Astrocyte of the spinal cord (primary cell): ENCODE measurements at places on chromosomes 7 and 10.

DNA sequence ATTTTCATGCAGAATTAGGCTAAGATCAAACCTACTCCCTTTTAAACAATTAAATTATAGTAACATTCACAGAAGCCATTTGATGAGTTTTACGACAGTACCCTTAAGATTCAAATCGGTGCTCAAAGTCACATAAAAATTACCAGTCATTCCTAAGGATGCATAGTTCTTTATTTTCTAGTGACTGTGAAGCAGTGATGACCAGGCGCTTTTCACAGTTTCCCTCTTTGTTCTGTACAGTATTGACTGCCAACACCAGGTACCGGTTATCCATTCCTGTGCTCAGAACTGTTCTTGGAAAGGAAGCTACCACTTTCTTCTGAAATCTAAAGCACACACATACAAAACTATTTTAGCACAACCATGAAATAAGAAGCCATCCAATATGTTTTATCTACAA lies 1.9 kb downstream of the DNA2 start:
- DNase-seq: no peak

DNA sequence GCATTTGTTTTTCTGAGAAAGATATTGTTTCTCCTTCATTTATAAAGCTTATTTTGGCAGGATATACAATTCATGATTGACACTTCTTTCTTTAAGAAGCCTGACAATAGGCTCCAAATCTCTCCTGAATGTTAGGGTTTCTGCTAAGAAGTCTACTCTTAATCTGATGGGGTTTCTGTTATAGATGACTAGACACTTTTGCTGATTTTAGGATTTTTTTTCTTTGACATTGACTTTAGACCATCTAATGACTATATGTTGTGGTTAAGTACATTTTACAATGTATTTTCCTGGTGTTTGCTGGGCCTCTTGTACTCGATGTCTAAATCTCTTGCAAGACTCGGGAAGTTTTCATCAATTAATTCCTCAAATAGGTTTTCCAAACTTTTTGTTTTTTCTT lies 321.8 kb upstream of the SMIM30 start:
- DNase-seq: no peak

DNA sequence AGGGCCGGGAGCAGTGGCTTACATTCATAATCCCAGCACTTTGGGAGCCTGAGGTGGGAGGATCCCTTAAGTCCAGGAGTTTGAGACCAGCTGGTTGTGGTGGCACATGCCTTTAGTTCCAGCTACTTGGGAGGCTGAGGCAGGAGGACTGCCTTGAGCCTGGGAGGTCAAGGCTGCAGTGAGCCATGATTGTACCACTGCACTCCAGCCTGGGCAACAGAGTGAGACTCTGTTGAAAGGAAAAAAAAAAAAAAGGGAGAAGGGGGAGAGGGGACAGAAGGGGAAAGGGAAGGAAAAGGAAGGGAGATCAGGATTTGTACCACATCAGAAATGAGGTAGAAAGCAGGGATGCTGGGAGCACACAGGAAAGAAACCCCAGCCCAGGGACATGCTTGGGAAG lies 38.7 kb upstream of the SVOPL start:
- DNase-seq: no peak

DNA sequence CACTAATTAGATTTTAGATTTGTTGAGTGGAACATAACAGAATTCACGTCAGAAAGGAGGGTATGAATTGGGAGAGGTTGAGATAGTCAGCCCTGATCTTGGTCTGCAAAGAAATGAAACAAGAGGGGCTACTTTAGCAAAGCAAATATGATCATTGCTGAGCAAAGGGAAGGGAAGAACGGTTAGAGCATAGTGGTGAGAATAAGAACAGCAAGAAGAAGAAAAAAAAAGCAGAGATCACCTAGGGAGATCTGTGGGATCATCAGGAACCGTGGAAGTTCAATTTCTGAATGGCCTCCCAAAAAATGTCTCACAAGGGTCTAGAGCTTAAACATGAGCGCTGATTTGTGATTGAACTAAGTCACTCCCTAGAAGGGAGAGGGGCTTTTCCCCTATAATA lies 156.1 kb downstream of the DGKI start:
- DNase-seq: no peak

DNA sequence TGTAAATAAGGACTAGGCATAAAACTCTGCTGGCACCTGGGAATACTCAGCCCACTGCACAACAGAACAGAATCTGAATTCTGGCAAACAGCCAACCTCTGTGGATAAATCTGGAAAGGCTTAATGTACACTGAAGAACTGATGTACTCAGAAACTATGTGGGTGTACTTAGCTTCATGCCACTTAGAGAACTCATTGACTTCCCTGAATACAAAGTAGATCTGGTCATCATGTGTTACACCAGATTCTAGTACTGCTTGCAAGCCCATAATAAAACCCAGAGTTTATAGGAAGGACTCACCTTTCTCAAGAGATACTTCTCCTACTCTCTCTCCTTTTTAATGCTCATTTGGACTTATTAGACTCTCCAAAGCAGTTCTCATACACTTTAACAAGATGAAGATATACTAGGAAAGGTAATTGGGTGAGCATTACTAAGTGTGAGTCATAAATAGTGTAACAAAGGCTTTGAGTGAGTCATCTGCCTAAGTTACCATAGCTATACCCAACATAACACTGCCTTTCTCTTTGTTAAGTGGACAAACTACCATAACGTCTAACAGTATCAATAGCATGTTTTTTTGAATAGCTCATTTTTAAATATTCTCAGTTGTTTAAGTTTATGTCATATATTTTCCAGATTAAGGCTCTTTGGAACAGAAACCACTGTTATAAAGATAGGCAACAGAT lies 309.1 kb downstream of the MDFIC start:
- DNase-seq: peak; percentile 98

GRCh38 chr7:20865684-20866083 lies 79.0 kb upstream of the SP8 start:
- no peak for DNase-seq

DNA sequence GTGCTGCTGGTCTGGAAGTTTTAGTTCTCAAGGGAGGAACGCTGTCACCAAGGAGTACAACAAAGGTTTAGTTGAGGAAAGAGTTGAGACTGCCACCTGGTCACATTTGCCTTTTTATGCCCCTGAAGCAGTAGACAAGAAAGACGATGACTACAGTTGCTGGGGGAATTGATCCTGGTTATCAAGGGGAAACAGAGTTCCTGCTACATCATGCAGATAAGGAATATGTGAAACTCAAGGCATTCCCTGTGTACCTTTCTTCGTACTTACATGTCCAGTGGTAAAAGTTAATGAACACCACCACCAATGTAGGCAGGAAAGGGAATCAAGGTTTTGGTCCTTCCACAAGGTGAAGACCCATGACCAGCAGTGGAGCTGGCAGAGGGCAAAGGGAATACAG lies 31.8 kb downstream of the SLC35B4 start:
- DNase-seq: no peak

DNA sequence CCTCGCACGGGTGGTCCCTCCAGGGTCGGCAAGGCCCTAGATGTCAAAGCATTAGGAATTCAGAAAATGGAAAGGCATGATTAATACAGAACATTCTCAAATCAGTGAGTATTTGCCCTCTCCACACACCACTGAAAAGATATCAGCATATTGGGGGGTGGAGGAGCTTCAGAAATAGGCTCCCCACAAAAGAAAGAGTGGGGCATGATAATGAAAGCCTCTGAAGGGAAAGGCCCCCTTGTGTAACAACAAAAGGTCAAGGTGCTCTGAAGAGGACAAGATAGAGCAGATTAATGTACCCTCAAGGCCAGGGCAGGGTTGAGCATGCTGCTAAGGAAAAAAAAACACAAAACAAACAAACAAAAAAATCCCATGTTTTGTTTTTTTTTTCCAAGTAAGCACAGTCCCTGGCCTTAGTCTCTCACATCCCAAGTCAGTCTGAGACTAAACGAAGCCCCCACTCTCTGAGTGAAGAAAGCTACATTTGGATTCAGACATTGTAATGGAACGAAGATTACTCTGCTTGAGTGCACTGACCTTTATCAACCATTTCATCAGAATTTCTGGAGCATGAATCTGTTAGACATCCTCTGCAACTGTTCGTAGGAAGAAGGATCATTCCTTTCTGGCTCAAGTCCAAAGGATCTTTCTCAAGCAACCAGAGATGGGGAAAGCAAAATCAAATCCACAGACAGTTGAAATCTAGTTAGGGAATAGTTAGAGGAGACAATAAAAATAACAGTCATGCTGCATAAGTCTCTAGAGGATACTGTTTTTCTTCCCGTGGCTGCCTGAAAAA lies 27.4 kb upstream of the DGKI start:
- peak; percentile 87 for DNase-seq

DNA sequence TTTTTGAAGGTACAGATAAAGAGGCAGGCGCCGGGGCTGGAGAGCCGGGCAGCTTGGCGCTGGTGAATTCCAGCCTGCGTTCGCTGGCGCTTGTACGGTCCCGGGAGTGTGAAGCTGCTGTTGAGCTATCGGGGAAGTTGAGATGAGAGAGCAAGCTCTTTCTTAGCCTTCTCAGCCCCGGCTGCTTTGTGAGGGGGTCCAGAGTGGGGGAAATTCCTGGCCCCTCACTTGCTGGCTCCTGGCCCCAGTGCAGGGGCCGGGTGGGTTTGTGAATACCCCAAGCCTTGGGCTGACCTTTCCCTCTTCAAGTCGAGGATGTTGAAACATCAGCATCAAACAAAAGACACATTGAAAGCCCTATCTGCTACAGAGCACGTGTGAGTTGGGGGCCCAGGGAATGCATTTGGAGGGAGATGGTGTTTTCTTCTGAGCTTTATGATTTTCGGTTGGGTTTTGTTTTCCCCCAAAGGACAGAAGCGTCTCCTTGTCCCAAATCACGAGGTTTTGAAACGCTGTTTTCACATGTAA lies 2.7 kb downstream of the ZMIZ1 start:
- DNase-seq: no peak

DNA sequence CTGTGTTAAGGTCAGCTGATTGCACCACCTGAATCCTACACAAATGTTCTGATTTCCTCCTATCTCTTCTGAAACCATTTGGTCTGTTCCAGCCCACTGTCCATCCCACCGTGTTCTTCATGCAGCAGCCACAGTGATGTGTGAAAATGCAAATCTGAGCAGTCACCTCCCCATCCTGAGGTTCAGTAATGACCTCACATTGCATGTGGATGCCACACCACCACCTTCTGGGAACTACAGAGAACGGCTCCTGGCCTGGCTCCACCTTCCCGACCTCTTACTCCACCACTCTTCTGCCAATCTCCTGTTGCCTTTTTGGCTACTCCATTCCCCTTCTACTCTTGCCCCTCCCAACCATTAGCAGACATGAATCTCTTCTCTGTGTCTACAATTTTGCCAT lies 244.4 kb downstream of the TNS3 start:
- no peak for DNase-seq

- no peak for DNase-seq
These were observed 882.9 kb downstream of the NRG3 start for GRCh38 chr10:82757901-82758300.

GRCh38 chr10:83959328-83959727 lies 180.0 kb upstream of the GHITM start:
- no peak for DNase-seq

- no peak for DNase-seq
These were observed 132.1 kb downstream of the PRPF18 start for GRCh38 chr10:13718820-13719219.

DNA sequence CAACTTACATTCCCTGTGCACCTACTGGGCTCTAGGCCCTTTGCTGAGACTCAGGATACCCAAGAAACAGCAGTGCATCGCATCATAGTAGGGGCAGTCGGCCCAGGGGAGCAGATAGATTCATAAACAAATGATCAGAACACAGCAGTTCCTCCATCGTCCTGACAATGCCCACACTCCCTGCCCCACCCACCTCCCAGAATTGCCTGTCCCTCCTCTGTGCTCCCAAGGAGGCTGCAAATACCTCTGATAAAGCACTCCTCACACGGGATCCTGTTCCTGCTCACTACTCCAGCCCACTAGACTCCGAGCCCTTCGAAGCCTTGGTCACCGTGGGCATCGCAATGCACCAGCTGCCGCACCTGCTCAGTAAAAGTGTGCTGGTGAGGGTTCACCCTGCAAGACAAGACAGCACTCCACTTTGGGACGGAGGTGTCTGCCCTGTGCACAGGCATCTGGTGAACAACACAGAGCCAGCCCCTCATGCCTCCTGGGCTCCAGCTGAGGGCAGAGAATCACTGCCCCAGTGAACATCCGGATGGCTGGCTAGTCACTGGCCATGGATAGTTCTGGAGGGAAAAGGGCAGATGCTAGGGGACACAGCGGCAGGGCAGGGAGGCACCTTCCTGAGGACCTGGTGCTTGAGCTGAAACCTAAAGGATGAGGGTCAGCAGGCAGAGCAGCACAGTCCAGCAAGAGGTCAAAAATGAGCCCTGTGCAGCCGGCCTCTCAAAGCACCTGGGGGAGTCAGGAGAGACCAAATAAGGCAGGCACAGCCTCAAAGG lies 60.7 kb downstream of the TNS3 start:
- no peak for DNase-seq

DNA sequence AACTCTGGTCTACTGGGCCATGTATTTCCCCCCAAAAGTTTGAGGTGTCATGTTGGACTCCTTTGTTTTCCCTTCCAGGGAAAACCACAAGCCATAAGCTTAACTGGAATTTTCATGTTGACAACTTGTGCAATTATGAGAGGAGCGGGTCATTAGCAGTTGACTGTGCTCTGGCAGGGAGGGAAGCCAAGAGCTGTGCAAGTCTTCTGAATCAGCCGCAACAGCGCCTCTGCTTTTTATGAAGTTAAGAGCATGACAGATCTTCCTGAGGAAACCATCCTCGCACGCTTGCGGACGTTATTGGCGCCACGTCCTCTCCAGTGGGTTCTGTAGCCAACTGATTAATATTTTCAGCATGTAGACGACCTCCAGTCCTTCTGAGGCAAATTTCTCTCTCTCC lies 148.7 kb upstream of the MKI67 start:
- DNase-seq: no peak

GRCh38 chr10:42827201-42827600 lies 44.6 kb downstream of the BMS1 start:
- DNase-seq: no peak

GRCh38 chr10:132149271-132149670 lies 37.5 kb upstream of the DPYSL4 start:
- DNase-seq: no peak

DNA sequence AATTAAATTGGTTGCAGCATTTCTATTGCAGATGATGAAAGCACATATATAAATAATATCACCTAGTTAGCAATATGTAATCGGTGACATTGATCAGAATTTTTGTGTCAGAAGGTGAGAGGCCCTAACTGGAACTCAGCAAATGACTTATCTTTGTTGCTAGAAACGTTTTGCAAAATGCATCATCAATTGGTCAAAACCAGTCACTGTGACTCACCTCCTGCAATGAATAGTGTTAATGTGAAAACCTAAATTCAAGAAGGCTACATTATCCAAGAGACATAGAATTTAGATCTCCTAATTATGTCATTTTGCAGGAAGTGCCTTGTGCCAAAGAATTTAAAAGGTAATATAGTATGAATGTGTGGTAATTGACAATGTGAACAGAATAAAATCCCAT lies 9.8 kb upstream of the PNLIPRP3 start:
- DNase-seq: peak; percentile 17

GRCh38 chr10:79046326-79046725 lies 22.4 kb upstream of the ZMIZ1 start:
- DNase-seq: no peak

GRCh38 chr10:30231071-30231652 lies 117.9 kb downstream of the MTPAP start:
- DNase-seq: no peak
